Frontal cortex (tissue), 4 donors: ENCODE measurements at places on chromosomes 13 and 19.

DNA sequence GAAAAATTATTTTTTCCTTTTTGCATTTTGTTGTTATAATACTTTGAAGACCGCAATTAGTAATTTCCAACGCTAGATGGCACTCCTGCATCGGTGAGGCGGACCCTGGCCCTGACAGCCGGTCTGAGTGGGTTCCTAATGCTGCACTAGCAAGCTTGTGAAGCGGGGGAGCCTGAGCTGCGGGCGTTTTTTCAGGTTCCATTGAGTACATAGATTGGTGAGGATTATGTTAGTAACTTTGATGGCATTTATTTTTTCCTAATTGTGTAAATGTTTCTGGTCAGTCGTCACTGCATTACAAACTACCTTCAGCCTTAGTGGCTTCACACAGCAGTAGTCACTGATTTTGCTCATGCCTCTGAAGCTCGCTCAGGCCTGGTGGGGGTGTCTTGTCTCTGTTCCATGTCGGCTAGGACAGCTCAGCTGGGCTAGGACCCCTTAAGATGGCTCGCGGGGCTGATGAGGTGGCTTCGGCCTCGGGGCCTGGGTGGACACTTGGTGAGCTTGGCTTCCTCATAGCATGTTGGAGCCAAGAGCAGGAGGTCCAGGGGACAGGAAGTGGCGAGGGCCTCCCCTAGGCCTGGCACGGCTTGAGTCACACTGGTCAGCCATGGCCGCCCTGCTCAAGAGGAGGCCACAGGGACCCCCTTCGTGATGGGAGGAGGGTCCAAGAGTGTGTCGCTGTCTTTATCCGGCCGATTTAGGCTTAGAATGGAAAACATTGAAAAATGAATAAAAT lies 25.0 kb downstream of the ERCC5 start:
- peak; percentile 14 for DNase-seq

DNA sequence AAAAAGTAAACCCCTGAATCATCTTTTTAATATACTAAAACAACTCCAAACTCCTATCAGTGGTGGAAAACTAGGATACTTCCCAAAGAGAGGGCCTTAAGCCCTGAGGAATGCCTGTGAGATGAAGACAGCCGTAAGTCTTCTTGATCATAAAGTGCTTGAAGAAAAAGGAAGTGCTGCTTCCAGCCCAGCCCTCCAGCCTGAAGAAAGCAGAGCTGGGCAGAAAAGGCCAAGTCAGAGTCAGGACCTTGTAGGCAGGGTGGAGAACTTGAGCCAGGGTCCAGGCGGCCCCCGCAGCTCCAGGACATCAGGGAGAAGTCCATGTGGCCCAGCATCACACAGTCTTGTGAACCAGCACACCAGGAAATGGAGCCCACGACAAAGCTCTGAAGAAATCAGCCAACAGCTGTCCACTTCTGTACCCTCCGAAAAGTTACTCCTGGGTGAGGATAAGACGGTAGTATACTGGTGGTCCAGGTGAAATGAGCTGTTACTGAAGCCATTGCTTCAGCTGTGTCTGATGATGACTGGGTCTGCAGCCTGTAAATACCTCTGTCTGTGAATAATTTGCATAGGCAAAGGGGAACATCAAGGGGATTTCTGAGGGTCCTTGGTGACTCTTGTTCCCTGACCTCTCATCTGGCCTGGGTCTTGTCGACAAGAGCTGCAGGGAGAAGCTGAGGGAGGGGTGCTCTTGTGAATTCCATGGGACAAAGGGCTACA lies 18.7 kb upstream of the CRYL1 start:
- no peak for DNase-seq

GRCh38 chr19:49763230-49763629 lies at the start of gene TSKS:
Gene TSKS (minus strand): TSS chr19:49763306. CDS start chr19:49763247, 59 bp downstream.
- no peak for DNase-seq

- no peak for DNase-seq
Measured at GRCh38 chr13:75860935-75861334, 224.8 kb downstream of the LMO7 start.

DNA sequence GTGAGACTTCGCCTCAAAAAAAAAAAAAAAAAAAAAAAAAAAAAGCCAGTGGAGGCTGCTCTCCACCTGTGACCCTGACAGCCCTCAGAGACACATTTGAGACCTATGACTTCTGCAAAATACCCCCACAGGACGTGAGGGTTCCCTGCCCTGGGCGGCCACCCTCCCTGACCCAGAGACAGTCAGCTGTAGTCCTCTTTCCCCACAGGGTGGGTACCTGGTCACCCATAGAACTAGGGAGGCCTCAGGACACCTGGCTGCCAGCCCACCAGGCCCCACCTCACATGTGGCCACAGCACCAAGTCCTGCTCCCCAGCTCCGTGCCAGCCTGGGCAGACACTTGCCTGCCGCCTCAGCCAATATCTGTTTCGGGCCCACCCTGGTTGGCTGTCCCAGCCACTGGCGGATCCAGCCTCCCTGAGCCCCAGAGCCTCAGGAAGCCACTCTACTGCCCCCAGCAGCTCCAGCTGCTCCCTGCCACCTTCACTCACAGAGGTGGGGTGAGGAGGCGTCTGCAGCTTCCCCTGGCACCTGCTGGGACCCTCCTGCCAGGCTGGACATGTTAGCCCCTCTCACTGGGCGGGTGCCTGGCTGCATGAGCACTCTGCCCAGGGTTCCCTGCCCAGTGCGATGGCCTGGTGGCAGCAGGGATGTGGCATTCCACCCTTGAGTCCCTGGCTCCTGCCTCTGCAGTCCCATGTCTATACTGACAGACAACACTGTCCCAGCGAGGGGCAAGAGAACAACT lies 6.9 kb downstream of the MKNK2 start:
- no peak for DNase-seq

GRCh38 chr19:18593367-18594095 lies 4.9 kb downstream of the REX1BD start:
- no peak for DNase-seq

DNA sequence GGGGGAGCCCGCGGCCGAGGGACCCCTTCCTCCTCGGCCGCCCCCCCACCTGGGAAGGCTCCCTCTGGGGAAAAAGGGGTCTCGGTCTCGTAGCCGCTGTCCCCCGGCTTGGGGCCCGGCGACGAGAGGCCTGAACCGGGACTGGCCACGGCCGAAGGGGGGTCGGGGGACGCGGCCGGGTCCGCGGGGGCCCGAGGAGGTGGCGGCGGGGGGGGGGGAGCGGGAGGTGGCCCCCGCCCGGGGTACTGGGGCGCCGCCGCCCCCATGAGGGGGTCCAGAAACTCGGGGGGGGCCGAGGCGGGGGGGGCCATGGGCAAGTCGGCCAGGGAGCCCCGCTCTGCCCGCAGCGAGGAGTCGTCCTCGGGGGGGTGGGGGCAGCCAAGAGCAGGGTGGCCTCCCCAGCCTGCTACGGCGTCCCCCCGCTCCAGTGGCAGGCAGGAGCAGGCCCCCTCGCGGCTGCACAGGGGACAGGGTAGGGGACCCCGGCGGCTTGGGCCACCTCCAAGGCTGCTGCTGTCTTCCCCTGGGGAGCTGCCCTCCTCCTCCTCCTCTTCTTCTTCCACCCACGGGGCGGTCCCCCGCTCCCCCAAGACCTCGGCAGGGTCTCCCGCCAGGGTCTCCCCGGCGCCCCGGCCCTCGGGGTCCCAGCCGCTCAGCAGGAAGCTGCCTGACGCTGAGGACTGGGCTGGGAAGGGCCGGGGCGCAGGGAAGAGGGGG lies 12.9 kb downstream of the LMTK3 start:
- no peak for DNase-seq

GRCh38 chr19:10388957-10389356 lies 8.6 kb upstream of the TYK2 start:
- DNase-seq: peak; percentile 65
